A673 (cell line): ENCODE measurements at places on chromosomes 6 and 20. TPM values are rescaled to one million over a fixed set of nuclear protein-coding genes. Genes with fewer than 3 reads are reported as not detected.

DNA sequence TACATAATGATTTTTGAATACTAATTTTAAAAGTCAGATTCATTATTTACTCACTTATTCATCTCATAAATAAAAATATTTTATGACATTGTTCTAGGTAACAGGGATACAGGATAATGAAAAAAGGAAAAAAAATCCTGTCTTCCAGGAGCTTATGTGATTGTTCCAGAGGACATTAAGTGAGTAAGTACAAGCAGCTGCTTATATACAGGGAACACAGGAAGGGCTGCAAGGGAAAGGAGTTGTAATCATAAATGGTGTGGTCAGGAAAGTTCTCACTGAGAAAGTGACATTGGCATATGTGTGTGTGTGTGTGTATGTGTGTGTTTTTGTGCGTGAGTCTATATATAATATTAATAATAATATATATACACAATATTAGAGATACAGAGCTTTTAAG, 121.8 kb downstream of the HAO1 start:
- no peak for DNase-seq
- no peak overlapping the region for H3K4me3 ChIP-seq
- H3K4me1 ChIP-seq = no peaks in the 10 kb centered on the region
- no peaks in the 10 kb centered on the region for H3K36me3 ChIP-seq
- no peaks in the 10 kb centered on the region for H3K27me3 ChIP-seq

GRCh38 chr6:158713469-158713868, 63.6 kb downstream of the SYTL3 start:
- DNase-seq = no peak
- H3K27ac ChIP-seq = no peak overlapping the region
- no peak overlapping the region for H3K4me3 ChIP-seq
- H3K4me1 ChIP-seq = no peaks in the 10 kb centered on the region
- no peaks in the 10 kb centered on the region for H3K27me3 ChIP-seq

DNA sequence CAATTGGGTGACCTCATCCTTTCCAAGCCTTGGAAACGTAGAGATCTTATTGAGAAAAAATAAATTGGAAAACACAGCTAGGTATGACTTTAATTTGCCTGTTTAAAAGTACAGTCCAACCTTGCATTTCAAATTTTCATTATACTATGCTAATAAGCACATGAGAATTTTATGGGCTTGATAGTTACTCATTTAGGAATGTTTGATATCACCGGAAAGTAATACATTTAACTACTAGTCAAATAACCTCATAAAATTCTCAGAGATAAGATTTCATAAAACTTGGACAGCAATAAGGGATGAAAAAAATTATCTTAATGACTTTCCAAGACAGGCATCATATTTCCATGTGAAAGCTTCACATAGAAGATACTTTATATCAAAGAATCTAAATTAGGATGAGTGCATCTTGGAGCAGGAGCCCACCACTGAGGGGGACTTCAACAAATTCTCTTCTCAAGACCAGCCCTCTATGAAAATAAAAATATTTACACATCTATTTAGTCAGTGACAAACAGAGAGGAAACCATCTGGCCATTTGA, 236.3 kb downstream of the EPHA7 start:
- H3K27ac ChIP-seq = no peak overlapping the region
- no peak for DNase-seq
- no peaks in the 10 kb centered on the region for H3K36me3 ChIP-seq
- H3K27me3 ChIP-seq = no peaks in the 10 kb centered on the region

DNA sequence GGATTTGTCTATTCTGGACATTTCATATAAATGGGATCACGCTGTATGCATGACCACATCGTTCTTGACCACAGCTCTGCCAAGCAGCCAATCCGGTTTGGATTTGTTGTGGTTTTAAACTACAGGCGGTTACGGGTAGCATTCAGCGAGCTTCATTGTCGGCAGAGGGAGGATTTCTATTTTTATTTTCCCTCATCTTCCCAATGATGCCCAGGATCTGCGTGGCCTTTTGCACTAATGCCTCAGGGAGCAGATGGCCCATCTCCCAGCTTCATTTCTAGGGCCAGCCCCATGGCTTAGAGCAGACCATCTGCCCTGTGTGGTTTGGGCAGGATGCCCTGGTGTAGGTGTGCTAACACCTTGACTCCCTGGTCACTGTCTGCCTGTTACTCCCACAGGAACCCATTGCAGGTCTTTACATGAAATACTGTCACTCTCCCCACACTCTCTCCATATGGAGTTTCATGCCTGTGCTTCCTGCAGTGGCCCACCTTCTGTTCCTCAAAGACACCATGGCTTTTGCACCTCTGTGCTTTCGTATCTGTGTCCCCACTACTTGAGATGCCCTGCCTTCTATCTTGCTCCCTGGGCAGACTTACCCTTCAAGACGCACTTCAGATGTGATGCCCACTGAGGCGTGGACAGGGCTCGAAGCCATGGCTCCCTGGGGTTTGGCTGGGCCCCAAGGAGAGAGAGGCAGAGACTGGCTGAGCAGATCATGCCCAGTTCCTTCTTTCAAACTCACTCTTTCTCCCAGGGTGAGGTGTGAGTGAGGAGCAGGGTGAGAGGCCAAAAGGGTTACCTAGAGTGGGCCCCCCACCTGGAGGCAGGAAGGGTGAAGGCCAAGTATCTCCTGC, 26.0 kb downstream of the SDCBP2 start:
- no peaks in the 10 kb centered on the region for H3K27me3 ChIP-seq
- H3K27ac ChIP-seq = no peak overlapping the region
- H3K4me3 ChIP-seq = no peak overlapping the region

- H3K27me3 ChIP-seq = peaks cover 5% of the 10 kb centered on the region
- H3K36me3 ChIP-seq = no peaks in the 10 kb centered on the region
- no peak overlapping the region for H3K27ac ChIP-seq
- no peak overlapping the region for H3K4me3 ChIP-seq
- H3K4me1 ChIP-seq = no peaks in the 10 kb centered on the region
Measured at GRCh38 chr20:22630701-22631100, 46.3 kb upstream of the FOXA2 start.

GRCh38 chr6:88378639-88379038, 212.5 kb upstream of the CNR1 start:
- no peak overlapping the region for H3K27ac ChIP-seq
- H3K27me3 ChIP-seq = no peaks in the 10 kb centered on the region
- peaks cover 4% of the 10 kb centered on the region for H3K4me1 ChIP-seq

- no peak for DNase-seq
- H3K27me3 ChIP-seq = no peaks in the 10 kb centered on the region
- no peak overlapping the region for H3K4me3 ChIP-seq
Measured at GRCh38 chr20:15535863-15536262, 1037.4 kb downstream of the KIF16B start.

DNA sequence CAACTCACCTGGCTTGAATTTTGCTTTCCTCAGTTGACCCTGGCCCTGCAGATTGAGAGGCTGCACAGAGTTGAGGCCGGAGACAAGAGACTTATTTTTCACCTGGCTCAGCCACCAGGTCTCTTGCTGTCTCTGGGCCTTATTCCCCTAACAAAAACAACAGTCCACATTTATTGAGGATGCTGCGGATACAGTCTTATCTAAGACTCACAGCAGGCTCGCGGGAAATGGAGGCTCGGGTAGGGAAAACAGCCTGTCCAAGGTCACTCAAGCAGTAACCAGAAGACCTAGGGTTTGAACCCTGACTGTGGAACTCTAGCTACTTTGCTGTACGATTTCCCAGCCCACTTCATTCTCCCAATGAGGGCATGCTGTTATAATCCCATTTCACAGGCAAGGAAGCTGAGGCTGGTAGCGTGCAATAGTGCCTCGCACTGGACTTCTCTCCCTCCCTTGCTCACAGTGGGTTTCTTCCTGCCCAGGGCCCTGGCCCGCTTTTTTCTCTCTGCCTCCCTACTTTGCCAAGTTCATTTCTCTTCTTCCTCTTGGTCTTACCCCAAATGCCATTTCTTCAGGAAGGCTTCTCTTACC, 57.7 kb downstream of the RBM38 start:
- no peaks in the 10 kb centered on the region for H3K4me1 ChIP-seq
- DNase-seq = no peak
- H3K36me3 ChIP-seq = no peaks in the 10 kb centered on the region
- H3K4me3 ChIP-seq = no peak overlapping the region

LY6G6C gene
- total RNA-seq = 0.42 and 0.80 TPM in 2 replicates

SLC32A1 gene
- not detected in 2 replicates for total RNA-seq

ARMH2 gene
- not detected in 2 replicates for total RNA-seq
